T-helper 17 cell (primary cell): ENCODE measurements at places on chromosomes 5 and 9. TPM values are rescaled to one million over a fixed set of nuclear protein-coding genes. Genes with fewer than 3 reads are reported as not detected.

The C7 gene
- not detected for total RNA-seq

The GADD45G gene
- total RNA-seq = 14.3 TPM

The TAF11L6 gene
- total RNA-seq = not detected

The SLC45A2 gene
- not detected for total RNA-seq

The INSL4 gene
- total RNA-seq = 0.16 TPM

The NDFIP1 gene
- 92.9 TPM for total RNA-seq

The ZFP37 gene
- total RNA-seq = 0.65 TPM

The ANKDD1B gene
- total RNA-seq = 0.42 TPM

The SH3TC2 gene
- 5.6 TPM for total RNA-seq

The STPG3 gene
- total RNA-seq = not detected

The CRHBP gene
- 0.50 TPM for total RNA-seq

The PCDHA3 gene
- not detected for total RNA-seq

The C9orf78 gene
- total RNA-seq = 111 TPM

The CDKN2A gene
- total RNA-seq = 5.7 TPM

The DIPK1B gene
- total RNA-seq = 3.2 TPM

The TRIM23 gene
- total RNA-seq = 18.4 TPM

The SPAAR gene
- total RNA-seq = not detected

The TLX3 gene
- total RNA-seq = not detected

The NMUR2 gene
- not detected for total RNA-seq

The PCDHGA7 gene
- total RNA-seq = not detected

The F2RL1 gene
- 0.94 TPM for total RNA-seq

The PCDHA13 gene
- not detected for total RNA-seq

The TRPM6 gene
- total RNA-seq = 0.10 TPM

The BTNL8 gene
- not detected for total RNA-seq

The PCDHGA2 gene
- not detected for total RNA-seq

The SPATA31D4 gene
- not detected for total RNA-seq

The PCDHAC2 gene
- total RNA-seq = not detected

The CETN3 gene
- total RNA-seq = 4.5 TPM

The RAI14 gene
- 2.0 TPM for total RNA-seq

The OCLN gene
- 9.0 TPM for total RNA-seq

The GAPT gene
- not detected for total RNA-seq

The FBXO38 gene
- 51.7 TPM for total RNA-seq

The SLC46A2 gene
- 0.47 TPM for total RNA-seq

The GRIA1 gene
- not detected for total RNA-seq

The FOXD4L5 gene
- not detected for total RNA-seq

The SMIM27 gene
- total RNA-seq = 24.1 TPM

The RAB3C gene
- not detected for total RNA-seq

The C5orf52 gene
- total RNA-seq = not detected
